Hepatocyte (in vitro differentiated cells): ENCODE measurements at places on chromosomes 6 and 20. TPM values are rescaled to one million over a fixed set of nuclear protein-coding genes. Genes with fewer than 3 reads are reported as not detected.
A peak's percentile ranks its signal among the peaks of the same experiment; 100 is the strongest.

The TINAG gene
- total RNA-seq, result 0.76 and 1.1 TPM in 2 replicates

DNA sequence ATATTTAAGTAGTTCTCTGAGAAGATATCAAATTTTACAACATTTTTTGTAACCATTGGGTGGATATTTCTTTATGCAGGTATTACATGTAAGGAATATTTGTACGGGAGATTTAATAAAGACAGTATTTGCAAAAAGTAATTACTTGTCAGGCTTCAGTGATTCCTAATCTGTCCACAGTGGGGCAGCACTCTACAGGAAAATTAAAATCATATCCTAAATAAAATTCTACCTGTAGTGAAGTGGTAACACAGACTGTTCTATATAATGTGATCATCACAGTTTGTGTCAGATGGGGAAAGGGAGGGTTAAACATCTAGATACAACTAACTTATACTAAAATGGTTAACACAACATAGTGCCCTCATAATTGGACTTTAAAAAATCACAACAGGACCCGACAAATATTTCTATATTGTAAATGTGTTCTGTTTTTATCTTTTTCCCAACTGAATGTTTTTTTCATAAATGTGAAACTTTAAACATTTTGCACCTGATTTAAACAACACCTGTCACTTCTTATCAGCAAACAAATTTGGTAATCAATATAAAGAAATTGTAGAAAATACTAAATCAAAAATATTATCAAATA lies 145.6 kb upstream of the MANEA start:
- peak; percentile 59 for DNase-seq

The TRIM40 gene
- 0.40 and 1.0 TPM in 2 replicates for total RNA-seq

- no peak for DNase-seq
Measured at GRCh38 chr6:68226460-68226859, 408.6 kb upstream of the ADGRB3 start.

- DNase-seq, result no peak
Measured at GRCh38 chr6:44499609-44500008, 112.1 kb downstream of the CDC5L start.

DNA sequence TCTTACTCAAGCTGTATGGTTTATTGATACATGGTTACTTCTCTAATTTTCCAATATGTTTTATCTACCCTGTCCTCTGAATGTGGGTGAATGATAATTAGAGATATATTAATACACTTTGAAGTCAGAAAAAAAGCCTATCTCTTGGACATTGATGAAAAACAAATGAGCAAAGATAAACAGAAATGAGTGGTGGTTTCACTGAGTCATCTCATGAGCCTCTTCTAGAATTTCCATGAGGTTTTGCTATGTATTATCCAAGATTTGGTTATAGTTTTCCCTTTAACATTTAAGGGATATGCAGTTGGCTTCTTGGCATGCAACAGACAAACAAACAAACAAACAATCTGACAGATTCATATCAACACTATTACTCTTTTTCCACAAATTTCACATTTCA lies 586.8 kb downstream of the RFPL4B start:
- DNase-seq, result no peak

The NHLRC1 gene
- 0.84 and 1.5 TPM in 2 replicates for total RNA-seq

GRCh38 chr6:401994-402640 lies 10.6 kb downstream of the IRF4 start:
- DNase-seq, result no peak

The PPDPF gene
- total RNA-seq, result 47.6 and 55.1 TPM in 2 replicates

DNA sequence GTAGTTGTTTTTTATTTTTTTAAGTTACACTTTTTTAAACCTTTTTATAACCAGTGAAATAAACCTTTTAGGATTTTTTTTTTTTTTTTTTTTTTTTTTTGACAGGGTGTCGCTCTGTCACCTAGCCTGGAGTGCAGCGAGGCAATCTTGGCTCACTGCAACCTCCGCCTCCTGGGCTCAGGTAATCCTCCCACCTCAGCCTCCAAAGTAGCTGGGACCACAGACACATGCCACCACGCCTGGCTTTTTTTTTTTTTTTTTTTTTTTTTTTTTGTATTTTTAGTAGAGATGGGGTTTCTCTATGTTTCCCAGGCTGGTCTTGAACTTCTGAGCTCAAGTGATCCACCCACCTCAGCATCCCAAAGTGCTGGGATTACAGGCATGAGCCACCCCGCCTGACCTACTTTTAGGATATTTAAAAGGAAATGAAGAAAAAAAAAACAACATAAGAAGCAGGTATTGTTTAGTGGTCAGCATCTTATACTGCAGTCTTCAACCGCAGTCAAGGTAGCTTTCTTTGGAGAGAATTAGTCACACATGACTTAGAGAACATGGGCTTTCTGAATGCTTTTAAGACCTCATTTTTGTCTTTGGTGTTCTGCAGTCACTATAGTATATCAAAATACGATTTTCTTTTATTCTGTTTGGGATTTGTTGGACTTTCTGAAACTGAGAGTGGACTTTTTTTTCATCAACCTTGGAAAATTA lies 1.6 kb downstream of the POLR1H start:
- DNase-seq, result no peak

DNA sequence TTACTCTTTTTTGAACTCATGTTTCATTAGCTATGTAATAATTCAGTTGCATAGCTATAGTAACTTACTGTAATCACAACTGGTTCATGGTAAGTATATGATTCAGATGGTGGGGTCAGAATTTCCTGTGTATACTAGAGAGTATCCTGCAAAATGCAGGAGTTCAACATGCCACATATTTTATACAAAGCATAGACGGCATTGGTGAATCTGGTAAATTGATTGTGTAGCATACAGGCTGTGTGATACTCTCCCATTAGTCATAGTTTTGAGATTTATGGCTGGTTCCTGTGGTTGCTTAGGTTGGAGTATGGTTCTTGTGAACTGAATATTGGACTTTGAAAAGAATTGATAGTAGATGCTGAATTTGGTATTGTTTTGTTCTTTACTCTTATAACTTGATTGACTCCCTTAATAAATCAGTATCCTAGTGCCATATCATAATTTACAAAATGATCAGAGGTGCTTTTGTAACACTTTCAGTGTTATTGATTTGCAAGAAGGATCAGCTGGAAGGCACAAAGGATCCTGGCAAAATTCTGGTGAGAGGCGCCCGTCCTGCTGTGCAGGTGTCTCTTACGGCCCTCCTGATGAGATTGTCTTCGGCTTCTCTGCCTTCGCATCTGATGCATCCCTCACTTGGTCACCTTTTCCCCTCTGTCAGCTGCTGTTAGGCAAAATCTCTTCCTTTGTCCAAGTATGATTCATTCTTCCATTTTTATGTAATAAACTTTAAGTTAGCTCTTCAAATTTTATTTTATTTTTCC lies 22.6 kb downstream of the SNX9 start:
- DNase-seq, result no peak

The OTOR gene
- 0.37 TPM in 1 of 2 replicates, not detected in the other for total RNA-seq

DNA sequence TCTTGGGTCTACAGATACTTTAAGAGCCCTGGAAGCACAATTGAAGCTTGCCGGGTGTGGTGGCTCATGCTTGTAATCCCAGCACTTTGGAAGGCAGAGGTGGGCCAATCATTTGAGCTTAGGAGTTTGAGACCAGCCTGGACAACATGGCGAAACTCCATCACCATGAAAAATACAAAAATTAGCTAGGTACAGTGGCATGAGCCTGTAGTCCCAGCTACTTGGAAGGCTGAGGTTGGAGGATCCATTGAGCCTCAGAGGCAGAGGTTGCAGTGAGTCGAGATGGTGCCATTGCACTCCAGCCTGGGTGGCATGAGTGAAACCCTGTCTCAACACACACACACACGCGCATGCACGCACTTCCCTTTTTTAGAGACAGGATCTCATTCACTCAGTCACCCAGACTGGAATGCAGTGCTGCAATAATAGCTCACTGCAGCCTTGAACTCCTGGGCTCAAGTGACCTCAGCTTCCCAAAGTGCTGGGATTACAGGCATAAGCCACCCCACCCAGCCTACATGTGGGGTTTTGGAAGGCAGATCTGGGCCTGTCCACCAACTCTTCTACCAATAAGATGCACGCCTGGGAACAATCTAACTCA lies 182.5 kb upstream of the JARID2 start:
- DNase-seq, result no peak

DNA sequence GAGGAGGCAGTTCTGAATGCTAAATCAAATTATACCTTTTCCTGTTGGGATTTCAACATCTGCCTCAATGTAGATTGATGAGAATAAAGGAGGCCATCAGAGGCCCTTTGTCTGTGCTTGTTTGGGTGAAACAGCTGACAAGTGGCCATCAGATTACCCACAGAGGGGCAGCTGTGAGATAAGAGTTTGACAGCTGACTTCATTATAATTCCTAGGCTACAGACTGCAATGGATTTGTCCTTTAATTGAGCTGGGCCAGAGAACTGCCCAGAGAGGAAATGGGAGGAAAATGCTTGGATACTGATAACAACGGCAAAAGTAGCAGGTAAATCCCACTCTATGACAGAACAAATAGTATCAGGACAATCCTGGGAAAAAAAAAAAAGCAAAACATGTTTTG lies 649.4 kb downstream of the HDGFL1 start:
- DNase-seq, result no peak

- no peak for DNase-seq
Measured at GRCh38 chr6:39339868-39340550, 17.5 kb upstream of the KCNK16 start.

The SLC52A3 gene
- total RNA-seq, result 0.33 and 0.80 TPM in 2 replicates

GRCh38 chr20:37699202-37699601 lies 5.4 kb downstream of the CTNNBL1 start:
- DNase-seq, result no peak

The DCDC2 gene
- 4.7 and 5.0 TPM in 2 replicates for total RNA-seq

DNA sequence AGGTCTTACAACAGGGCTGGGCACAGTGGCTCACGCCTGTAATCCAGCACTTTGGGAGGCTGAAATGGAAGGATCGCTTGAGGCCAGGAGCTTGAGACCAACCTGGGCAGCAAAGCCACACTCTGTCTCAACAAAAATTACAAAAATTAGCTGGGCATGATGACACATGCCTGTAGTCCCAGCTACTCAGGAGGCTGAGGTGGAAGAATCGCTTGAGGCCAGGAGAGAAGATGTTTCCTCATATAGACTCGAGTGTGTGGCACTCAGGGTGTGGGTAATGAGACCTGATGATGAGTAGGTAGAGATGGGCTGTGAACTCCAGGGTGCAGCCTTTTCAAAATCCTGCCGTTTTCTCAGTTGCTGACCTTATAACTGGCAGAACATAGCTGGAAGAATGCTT lies 125.3 kb upstream of the FOXO3 start:
- DNase-seq, result no peak

- DNase-seq, result peak; percentile 84
Measured at GRCh38 chr6:18585032-18585573, 198.0 kb downstream of the RNF144B start.

The ENPP3 gene
- 1.0 and 2.7 TPM in 2 replicates for total RNA-seq

GRCh38 chr6:62775427-62776022 lies 435.7 kb upstream of the FKBP1C start:
- DNase-seq, result peak; percentile 51

The NKAIN2 gene
- 1.3 and 2.6 TPM in 2 replicates for total RNA-seq

DNA sequence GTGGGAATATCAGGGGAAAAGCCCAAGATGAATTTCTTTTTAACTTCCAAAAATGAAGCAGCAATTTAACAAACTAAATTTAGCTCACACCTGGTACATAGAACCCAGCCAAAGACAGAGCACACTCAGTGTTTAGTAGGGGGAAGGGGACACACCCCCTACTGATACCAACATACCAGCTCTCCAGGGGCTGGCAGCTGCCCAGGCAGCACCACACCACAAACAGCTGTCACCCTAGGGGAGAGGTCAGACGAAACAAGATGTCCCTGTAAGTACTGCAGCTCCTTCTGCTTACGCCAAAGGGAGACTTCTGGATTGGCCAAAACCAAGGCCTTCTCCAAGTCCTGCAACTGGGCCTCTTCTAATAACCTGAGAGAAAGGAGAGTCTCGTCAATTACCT lies 26.0 kb downstream of the MDN1 start:
- DNase-seq, result no peak

DNA sequence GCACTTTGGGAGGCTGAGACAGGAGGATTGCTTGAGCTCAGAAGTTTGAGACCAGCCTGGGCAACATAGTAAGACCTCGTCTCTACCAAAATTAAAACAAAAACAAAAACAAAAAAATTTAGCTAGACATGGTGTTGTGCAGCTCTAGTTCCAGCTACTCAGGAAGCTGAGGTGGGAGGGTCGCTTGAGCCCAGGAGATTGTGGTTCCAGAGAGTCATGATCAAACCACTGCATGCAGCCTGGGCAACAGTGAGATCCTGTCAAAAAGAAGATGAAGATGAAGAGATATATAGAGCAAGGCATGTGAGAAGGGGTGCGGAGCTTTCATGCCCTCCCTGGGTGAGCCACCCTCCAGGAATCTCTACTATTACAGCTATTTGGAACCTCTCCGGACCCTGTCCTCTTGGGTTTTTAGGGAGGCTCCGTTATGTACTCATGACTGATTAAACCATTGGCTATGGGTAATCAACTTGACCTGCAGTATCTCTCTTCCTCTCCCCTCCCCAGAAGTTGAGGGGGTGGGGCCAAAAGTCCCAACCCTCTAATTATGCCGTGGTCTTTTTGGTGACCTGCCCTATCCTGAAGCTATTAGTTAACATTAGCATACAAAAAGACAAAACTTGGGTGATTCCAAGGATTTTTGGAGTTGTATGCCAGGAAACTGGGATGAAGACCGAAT lies 9.0 kb downstream of the POLH start:
- no peak for DNase-seq

- DNase-seq, result no peak
Measured at GRCh38 chr6:160328447-160328846, 19.7 kb upstream of the SLC22A3 start.

- DNase-seq, result no peak
Measured at GRCh38 chr6:45801471-45802289, 214.0 kb downstream of the CLIC5 start.

GRCh38 chr6:132053511-132053910 lies 102.3 kb upstream of the CCN2 start:
- DNase-seq, result no peak

The ZNF184 gene
- 10.7 and 12.3 TPM in 2 replicates for total RNA-seq

DNA sequence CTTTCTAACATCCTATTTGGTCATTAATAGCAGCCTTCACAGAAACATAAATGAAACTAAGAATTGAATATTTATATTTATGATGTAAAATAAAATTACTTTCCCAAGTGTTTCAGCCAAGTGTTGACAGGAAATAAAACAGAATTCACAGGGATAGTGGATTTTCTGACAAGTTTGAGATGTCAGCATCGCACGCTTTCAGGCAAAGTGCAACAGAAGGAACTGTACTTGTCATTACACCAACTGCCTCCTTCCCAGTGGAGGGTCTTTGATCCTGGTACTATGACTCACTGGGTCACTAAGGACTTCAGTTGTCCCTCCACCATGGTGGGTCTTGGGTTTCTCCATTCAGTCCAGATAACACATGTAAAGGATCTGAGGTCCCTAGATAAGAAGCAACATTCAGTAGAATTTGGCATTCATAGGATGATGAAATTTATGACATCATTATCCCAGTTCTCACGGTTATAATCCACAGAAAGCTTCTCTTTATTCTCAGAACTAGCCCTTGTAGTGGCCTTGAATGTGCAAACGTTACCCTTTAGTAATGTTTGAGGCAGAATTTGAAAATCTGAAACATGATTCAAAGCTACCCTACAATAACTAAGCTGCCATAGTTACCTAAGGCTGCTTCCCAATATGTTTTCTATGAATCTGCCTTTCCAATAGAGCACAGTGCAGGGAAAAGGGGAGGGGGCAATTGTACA lies 3.8 kb upstream of the TNFAIP3 start:
- no peak for DNase-seq
